ENCODE measurements at places on chromosomes 16 and 17.

- DNase-seq, result no peak
These were observed 83.5 kb downstream of the CDYL2 start for GRCh38 chr16:80720804-80721371.

DNA sequence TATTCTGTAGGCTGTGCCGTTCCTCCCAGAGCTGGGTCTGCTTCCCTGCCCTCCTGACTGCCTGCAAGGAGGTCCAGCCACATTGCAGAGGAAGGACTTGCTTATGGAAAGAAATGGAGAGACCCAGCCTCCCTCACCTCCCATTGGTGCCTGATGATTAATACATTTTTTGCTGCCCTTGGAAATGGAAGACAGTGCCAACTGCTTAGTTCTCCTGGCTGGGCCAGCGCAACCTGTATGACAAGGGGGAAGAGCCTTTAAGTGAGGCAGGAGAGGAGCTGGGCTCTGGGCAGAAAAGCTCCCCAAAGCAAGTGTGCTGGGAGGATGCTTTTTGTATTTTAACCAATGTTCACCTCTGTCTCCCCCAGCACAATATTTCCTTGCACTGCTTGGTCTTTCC, 238.5 kb downstream of the SOX9 start:
- no peak for DNase-seq

DNA sequence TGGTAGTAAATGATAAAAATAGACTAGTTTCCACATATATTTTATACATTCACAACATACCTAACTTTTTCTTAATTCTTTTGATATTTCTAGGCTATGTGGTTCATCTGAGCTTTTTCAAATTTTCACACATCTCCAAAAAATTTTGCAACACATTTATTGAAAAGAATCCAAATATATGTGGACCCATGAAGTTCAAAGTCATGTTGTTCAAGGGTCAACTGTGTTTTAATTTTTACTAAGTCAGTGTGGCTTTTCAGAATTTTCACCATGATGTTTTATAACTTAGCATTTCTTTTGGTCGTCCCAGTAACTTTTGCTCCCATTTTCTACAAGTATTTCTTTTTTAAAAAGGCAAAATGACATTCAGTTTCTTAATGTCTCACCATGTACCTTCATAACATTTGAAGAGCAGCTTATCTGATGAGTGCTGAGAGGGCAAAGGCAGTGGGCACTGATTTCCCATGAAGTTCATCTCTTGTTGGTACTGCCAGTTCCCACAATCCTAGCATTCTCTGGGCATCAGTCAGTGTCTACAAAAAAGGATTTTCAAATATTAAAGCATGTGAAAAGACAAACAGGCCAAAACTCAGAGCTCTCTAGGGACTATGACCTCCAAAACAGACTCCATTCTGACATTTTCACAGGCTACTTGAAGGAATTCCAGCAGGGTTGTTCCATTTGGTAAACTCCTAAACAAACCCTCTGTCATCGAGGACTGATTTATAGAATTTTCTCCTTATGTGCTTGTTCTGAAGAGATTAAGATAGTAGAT, 80.3 kb downstream of the MRTFB start:
- no peak for DNase-seq

GRCh38 chr17:6305613-6306360, 129.1 kb downstream of the AIPL1 start:
- no peak for DNase-seq

- no peak for DNase-seq
These were observed 1.7 kb downstream of the SLC25A10 start for GRCh38 chr17:81713556-81714411.

- no peak for DNase-seq
These were observed 656 bp upstream of the KCTD13 start for GRCh38 chr16:29926711-29927052.

DNA sequence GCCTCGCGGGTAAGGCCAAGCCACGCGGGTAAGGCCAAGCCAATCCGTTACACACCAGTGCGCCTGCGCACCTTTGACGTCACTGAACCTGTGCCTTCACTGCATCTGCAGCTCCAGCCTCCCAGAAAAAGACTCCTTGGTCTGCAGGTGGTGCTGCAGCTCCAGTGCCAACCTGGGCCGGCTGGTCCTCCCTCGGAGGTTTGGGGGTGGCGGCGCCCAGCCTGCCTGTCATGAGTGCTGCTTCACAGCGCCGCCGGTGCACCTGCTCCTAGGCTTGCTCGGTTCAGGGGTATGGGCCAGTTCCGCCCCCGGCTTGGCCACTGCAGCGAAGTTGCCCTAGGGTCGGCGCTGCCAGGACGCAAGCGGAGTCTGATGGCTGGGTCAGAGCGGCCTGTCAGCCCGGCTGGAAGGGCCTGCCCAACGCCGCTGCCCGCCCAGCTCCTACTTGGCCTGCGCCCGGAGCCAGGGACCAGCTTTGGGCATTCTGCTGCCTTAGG, 146.6 kb downstream of the USP22 start:
- no peak for DNase-seq

- no peak for DNase-seq
These were observed 29.7 kb downstream of the MRC2 start for GRCh38 chr17:62657145-62657665.

DNA sequence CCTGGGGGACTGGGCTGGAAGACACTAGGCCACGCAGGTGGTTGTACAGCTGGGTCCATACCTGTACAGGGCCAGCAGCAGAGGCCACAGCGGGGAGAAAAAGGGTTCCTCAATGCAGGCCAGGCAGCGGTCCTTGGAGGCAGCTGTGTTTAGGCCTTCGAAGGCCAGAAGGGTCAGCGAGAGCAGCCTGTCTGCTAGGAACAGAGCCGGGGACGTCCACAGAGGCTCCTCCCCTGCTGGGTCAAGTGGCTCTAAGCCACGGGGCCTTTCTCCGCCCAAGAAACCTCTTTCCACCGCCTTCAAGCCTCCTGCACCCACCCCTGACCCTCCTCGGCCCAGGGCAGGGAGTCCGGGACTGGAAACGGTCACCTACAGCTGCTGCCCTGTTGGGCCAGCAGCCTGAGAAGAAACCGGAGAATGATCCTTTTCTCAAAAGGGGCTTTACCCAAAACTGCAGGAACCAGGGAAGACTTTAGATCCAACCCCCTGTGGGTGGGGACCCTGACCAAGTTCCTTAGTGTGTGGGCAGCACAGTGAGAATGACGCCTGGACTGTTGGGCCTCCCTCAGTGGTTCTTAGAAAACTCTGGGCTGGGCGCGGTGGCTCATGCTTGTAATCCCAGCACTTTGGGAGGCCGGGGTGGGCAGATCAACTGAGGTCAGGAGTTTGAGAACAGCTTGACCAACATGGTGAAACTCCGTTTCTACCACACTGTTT, 8.4 kb upstream of the SPATA2L start:
- no peak for DNase-seq

- DNase-seq, result no peak
These were observed 129.0 kb downstream of the CCDC182 start for GRCh38 chr17:57615836-57616757.

GRCh38 chr16:5642436-5642835, 544.8 kb upstream of the EEF2KMT start:
- DNase-seq, result no peak

DNA sequence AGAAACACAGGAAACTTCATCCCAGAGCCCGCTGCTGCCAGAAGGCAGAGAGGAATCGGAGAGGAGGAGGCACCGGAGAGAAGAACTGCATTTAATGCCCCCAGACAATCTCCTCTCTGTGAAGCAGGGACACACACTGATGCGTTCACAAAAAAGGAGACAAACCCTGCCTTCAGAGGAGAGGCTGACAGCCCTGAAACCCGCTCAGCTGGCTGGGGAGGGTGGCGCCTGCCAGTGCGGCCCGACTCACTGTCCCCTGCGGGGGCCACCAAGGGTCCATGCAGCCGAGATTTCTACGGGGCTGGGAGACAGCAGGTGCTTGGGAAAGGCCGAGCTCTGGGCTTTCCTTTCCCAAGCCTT, 21.9 kb upstream of the CACNG1 start:
- no peak for DNase-seq

DNA sequence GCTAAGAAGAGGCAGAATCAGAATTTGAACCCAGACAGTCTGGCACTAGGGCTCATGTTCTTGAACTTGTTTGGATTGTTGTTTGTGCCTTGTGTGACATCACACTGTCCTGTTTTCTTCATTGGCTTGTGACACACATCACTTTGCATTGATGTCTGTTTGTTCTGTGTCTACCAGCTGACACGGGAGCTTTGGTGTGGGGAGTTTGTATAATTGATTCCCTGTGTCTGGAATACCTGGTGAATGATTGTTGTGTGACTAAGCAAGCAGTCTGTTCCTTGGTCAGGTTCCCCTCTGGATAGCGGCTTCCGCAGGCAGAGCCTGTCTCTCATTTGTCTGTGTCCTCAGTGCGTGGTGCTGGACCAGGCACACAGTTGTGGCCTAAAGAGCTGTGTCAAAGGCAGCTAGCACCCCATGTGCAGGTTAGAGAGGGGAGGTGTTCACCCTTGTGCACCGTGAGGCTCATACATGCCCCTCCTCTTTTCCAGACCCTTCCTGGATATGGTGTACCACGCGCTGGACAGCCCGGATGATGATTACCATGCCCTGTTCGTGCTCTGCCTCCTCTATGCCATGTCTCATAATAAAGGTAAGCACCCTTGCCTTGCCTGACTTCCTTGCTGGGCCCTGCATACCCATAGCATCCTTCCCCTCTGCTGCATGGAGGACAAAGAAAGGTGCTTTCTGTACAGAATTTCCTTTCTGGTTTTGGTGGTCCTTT, 80.1 kb downstream of the CLEC16A start:
- no peak for DNase-seq

DNA sequence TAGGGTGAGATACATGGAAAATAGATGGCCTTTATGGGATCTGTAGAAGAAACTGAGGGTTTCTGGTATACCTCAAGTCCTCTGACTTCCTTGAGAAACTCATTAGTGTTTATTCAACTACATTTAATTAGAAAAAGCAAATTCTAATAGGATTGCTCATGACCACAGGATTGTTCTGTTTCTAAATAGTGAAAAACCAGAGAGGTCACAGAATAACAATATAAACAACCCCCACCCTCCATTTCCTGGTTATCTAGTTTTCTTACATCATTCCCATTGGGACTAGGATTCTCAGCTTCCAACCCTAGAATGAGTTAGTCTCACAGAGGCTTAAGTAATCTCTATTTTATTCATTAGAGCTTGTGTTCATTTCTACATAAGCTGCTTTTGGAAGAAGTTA, 30.0 kb downstream of the SF3B3 start:
- no peak for DNase-seq

DNA sequence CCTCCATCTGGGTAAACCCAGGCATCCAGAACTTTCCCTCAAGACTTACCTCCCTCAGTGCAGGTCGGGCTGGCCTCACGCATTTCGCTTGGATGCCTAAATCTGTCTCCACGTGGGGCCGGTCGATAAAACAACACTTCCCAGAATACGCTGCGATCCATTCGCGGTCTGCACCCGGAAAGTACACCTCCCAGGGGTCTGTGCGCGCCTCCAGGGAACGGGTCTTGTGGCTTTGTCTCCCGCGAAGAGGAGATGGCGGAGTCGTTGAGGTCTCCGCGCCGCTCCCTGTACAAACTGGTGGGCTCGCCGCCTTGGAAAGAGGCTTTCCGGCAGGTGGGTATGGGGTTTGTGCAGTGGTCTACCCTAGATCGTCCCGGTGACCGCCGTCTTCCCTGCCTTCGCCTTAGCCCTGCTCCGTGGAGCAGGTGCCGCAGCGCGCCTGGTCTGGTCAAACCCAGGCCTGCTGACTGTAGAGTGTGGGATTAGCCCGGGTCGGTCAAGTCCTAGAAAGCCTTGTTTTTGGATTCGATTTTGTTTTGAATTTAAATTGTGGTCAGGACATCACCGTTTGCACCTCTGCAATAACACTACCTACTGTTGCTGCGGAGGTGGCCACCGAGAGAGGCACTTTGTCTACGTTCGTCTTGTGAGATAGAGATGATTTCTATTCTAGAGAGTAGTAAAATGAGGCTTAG, at the start of gene RPAIN:
Gene RPAIN, plus strand, starts transcription at position 224 of the 695 bp plus-strand sequence. Its CDS starts 29 bp downstream, at position 253.
- no peak for DNase-seq

Data from NAMALWA (cell line).